Activated naive CD4-positive, alpha-beta T cell treated with anti-CD3 and anti-CD28 coated beads for 36 hours (primary cell): ENCODE measurements at places on chromosomes 1 and 21. TPM values are rescaled to one million over a fixed set of nuclear protein-coding genes. Genes with fewer than 3 reads are reported as not detected.
A peak's percentile ranks its signal among the peaks of the same experiment; 100 is the strongest.

The MX2 gene
- total RNA-seq = 32.5 TPM

DNA sequence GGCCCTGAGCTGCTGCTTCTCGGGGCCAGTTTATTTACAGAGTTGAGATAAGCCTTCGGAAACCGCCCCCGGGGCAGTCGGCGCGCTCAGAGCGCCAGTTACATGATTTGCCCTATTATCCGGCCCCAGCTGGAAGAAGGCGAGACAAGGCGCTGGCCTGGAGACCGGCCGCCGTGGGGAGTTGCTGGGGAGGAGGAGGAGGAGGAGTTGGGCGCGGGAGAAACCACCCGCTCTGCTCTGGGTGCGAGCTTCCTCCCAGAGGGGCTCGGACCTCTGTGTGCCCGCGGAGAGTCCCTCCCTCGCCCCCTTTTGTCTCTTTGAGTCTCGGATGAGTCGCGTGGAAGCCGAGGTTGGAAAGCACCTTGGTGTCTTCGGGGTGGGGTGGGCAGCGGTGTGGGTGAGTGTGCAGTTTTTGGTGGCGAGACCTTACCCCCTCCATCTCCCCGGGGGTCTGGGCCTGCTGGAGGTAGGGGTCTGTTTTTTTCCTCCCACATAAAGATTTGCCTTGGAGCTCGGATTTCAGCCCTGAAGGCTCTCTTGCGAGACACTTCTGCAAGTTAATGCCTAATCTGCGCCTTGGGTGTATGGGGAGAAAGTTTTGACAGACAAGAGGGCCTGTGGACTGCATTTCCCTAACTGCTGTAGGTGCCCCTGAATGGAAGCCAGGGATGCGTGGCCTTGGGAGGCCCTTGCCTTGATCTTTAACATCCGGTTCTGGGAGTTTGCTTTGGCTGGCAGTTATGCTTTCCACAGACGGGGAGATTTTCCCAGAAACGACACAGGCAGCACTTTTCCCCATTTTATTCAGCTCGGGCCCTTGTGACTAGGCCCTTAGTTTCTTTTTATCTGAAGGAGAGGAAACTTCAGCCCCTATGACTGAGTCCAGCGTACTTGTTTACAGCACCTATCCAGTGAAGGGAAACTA lies 80.0 kb downstream of the NDUFS5 start:
- DNase-seq = peak; percentile 47

DNA sequence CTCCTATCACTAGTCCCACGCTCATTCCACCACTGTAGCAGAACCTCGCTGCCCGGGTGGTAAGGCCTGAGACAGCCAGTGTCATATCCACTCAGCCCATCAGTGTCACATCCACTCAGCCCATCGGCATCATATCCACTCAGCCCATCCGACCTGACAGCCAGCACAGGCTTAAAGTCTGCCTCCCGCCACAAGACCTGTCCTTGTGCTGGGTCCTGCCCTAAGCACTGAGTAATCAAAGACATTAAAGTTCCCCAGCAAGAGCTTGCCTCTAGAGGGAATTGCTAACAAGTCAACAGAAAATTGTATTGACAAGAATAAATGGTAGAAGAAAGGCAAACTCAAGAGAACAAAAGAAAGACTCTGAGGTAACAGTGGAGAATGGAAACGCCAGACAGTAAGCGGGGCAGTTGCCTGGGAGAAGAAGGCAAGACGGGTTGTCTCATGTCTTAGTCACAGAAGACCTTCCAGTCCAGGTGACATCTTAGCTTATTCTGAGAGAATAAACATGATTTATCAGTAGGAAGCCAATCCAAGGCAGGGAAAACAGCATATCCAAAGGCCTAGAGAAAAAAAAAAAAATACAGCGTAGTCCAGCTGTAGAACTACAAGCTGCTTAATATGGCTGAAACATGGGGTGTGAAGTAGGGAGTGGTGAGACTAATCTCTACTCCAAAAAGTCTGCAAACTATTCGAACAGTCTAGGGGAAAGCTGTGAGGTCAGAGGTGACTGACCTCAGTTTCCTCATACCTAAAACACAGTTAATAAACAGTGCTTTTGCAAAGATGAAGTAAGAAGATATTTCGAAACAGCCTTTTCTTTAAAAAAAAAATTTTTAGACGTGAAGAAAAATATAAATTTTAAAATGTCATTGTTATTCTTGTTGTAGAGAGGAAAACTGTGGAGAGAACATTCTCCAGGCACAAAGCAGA lies 1.1 kb downstream of the ITLN1 start:
- no peak for DNase-seq

DNA sequence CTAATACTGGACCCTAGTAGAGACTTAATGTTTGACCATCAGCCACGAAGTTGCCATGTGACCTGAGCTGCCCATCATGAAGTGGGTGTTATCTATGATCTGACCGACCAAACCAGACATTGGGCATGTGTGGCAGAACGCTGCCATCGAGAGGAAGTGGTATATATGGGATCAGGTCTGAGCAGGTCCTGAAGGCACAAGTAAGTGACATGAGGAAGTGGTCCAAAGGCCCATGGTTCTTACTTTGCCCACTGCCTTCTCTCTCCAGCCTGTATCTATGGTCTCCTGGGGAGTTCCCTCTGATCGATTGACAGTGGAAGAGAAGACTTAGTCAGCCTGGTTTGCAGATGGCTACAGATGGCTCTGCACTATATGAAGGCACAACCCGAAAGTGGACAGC lies 7.9 kb downstream of the SPSB1 start:
- no peak for DNase-seq

DNA sequence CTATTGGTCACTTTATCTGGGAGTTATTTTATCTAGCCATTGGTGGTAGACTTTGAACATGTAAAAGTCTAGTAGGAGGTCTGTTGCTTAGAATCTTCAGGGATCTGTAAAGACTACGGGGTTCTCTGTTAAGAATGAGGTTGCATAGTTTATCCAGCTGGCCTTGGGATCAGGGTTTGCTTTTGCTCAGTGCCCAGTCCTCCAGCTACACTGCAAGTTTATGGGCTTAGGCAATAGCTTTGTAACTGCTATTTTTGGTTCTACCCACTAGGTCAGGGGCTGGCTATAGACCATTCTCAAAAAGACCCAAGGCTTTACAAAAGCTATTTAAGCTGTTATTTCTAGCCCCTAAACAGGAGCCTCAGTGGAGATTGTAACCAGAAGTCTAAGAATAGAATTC lies 9.8 kb downstream of the SH3GLB1 start:
- no peak for DNase-seq

- no peak for DNase-seq
Observed at GRCh38 chr1:47351305-47351704, 17.7 kb downstream of the CMPK1 start.

- DNase-seq = no peak
Observed at GRCh38 chr1:5798151-5798730, 194.0 kb downstream of the NPHP4 start.

DNA sequence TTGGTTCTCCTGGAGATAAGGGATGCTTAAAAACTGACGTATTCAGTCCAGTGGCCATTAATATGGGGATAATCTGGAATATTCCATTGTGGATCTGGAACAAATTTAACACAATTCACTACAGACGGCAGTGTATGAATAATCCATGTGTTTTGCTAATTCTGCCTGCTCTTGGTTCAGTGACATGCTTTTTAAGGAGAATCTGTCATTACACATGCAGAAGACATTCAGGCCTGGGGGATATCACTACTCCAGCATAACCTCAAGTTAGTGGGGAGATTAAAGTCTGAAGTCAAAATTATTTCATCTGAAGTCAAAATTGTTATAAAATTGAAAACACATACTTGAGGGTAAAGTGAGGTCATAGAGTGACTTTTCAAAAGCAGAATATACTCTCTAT lies 789.3 kb downstream of the USP25 start:
- DNase-seq = no peak

The FCRL2 gene
- not detected for total RNA-seq

DNA sequence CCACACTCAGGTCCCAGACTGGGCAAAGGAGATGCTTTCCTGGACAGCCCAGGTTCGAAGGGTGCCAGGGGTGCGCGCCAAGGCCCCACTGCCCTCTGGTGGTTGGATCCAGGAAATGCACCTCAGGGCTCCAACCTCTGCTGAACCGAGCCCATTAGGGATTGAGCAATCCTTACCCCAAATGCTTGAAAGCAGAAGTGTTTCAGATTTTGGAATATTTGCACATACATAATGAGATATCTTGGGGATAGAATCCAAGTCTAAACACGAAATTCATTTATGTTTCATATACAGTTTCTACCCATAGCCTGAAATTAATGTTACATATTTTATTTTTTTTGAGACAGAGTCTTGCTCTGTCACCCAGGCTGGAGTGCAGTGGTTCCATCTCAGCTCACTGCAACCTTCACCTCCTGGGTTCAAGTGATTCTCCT lies 57.4 kb downstream of the SLC9A1 start:
- DNase-seq = peak; percentile 86

GRCh38 chr1:168671782-168672181 lies 57.2 kb downstream of the DPT start:
- DNase-seq = peak; percentile 6

DNA sequence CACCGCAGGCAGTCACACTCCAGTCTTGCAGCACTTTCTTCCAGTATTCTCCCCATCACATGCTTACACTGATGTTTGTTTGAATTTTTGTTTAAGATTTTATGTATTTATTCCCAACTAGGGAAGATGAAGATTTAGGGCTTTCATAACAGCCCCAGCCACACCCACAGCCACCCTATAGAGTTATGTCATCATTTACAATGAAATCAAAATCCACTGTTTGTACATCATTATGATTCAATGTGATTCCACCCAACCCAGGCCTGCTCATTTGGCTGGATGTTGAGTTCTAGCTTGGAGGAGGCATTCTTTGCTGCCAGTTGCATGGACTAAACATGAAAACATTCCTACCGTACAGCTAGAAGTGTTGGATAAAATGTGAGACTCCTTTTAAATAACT lies 35.8 kb downstream of the RIPK4 start:
- DNase-seq = no peak

DNA sequence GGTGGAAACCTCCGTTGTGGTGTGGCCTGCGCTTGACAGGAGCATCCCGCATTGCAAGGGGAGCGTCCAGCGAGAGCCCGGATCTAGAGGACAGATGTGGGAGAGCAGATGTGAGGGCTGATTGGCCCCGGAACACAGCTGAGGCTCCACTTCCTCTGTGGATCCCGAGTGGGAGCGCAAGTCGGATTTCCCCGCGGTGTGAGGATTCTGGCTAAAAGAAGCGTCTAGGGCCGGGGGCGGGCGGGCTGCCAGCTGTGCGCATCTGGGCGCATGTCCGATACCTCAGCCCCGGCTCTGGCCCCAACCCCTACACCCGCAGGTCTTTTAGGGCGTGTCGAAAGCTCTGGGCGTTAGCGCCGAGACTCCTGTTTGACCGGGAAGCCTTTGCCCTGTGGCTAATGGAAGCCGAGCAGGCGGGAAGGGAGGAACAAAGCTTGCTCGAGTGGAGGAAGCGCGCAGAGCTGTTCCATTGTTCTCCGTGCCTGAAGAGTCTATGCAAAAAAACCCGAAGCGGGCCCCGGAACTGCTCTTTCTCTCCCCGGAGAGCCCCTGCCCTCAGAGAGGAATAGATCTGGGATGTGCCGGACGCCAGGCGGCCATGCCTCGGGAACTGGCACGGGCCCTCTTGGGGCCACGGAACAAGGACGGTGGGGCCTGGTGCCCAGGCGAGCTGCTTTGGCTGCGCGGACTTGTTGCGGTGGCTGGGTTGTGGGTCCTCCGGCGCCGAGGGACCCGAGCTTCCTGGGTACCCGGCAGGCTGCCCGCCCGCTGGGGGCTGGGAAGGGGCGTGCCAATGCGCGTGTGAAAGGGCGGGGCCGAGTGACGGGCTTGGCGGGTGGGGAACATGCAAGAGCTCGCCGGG lies 111.1 kb downstream of the NAV1 start:
- no peak for DNase-seq

The HOOK1 gene
- 16.0 TPM for total RNA-seq

- DNase-seq = no peak
Observed at GRCh38 chr1:47598357-47598756, 160.5 kb downstream of the FOXD2 start.

- DNase-seq = no peak
Observed at GRCh38 chr1:85366391-85367170, 90.1 kb upstream of the BCL10 start.

DNA sequence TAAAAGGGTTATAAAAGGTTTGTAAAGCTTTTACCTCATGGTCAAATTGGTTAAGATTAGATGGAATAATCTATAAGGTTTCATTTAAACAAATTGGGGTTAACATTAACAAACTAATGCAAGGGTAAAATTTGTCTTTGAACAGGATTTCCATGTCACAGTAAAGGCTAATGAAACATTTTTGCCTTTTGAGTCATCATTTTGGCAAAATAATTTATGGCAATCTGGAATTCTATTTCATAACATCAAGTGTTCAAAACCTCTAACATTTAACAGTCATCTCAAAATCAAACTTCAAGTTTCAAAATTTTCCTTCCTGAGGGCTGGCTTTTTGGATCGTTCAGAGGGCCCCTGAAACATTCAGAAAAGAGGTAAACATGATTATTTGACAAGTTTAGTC lies 6.6 kb upstream of the CD46 start:
- no peak for DNase-seq

DNA sequence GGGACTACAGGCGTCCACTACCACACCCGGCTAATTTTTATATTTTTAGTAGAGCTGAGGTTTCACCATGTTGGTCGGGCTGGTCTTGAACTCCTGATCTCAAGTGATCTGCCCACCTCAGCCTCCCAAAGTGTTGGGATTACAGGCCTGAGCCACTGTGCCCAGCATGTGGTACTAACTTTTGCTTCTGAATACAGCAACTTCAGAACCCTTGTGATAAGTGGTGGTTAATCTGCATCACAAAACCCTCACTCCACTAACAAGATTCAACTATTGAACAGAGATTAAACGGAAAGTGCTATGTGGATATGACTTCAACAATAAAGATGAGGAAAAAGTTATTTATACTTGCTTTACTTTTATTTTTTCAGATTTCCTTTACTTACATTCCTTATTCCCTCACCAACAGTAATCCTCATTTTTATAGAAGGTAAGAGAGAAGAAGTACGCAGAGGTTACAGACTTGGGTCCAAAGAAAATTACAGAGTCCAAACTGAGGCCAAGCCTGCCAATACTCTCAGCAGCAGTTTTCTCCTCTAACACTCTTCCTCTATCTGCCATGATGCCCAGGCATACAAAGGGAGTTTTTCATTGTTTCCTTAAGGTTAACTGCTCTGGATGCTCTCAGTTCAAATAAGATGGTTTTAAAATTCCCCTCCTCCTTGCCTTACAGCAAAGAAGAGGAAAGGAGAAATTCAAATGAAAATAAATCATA lies 44.3 kb downstream of the SLC16A1 start:
- DNase-seq = no peak

- DNase-seq = peak; percentile 94
Observed at GRCh38 chr21:42337830-42338728, 12.7 kb downstream of the TFF2 start.

DNA sequence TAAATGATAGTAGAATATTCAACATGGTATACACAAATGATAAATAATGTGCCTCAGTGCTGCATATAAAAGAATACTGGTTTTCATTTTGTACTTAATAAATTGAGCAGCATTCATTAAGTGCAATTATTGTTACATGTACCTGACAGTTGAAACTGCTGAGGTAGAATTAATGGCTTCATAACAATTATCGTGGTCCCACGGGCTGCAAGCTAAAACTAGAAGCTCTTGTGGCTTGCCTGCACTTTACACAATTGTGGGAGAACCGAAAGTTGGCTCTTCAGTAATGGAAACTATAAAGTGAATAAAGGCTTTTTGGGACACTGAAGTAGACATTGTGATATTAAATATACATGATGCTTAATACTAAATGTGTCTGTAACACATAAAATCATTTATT lies 23.2 kb downstream of the INSL5 start:
- no peak for DNase-seq

- DNase-seq = no peak
Observed at GRCh38 chr1:222331765-222332164, 216.1 kb downstream of the HHIPL2 start.
